ENCODE measurements at places on chromosomes 6 and 20.

DNA sequence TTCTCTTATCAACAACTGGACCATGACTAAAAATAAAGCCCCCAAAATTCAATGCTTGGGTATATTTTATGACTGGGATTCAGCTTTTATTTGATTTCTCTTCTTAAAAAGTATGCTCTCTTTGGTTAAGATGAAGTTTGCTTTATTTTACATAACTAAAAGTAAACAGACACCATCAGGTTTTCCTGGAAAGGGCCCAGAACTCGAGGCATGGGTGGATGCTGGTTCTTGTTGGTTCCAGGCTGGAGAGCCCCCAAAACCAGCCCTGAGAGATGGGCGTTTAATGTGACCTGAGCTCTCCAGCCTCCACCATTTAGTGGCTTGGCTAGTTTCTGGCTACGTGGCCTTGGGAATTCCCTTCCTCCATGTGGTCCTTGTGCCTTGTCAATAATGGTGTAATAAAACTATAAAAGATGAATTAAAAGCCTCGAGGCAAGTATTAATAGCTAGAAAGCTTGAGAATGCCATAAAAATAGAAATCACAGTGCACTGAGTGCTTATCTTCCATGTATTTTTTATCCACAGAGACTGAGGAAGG is 34.1 kb downstream of the BANF2 start:
- DNase-seq, result no peak

- DNase-seq, result no peak
Observed at GRCh38 chr6:47344022-47344421, 34.3 kb upstream of the TNFRSF21 start.

- no peak for DNase-seq
Observed at GRCh38 chr6:85677234-85677956, 34.7 kb upstream of the SYNCRIP start.

DNA sequence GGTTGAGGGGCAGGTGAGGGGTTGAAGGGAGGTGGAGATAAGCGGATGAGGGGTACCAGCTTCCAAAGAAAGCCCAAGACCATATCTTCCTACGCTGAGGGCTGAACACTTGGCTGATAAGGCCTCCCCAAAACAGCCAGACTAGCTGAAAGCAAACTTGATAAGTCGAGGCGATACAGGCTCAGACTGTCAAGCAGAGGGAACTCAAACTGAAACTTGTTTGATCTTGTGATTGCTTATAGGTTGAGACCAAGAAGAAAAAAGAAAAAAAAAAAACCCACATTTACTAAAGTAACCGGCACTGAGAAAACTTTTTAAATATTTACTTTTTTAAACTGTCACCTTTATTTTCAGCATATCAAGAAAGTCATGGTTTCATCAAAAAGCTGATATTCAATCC is 73.6 kb downstream of the TRERF1 start:
- DNase-seq, result no peak

DNA sequence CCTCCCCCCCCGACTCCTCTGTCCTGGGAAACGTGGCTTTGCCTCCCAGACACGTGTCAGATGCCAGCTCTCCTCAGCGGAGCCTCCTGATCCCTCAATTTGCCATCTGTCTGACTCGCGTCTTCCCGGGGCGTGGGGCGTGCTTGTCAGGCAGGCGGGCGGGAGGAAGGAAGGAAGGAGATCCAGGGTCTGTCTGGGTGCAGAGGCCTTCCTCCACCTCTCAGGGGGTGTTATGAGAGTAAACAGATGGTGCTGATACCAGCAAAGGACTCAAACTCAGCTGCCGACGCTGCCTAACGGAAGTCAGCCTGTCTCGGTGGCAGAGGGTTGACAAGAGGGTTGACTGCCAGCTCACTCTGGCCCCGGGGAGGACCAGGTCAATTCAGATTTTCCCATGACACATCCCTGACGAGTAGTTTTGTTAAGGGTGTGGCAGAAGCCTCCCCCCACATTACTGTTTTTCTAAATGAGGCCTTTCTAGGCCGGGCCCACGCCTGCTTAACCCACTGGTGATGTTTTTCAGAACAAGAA is 17.0 kb downstream of the UQCC2 start:
- peak; percentile 68 for DNase-seq

GRCh38 chr20:33667676-33668465 is 1.1 kb downstream of the ACTL10 start:
- peak; percentile 52 for DNase-seq

DNA sequence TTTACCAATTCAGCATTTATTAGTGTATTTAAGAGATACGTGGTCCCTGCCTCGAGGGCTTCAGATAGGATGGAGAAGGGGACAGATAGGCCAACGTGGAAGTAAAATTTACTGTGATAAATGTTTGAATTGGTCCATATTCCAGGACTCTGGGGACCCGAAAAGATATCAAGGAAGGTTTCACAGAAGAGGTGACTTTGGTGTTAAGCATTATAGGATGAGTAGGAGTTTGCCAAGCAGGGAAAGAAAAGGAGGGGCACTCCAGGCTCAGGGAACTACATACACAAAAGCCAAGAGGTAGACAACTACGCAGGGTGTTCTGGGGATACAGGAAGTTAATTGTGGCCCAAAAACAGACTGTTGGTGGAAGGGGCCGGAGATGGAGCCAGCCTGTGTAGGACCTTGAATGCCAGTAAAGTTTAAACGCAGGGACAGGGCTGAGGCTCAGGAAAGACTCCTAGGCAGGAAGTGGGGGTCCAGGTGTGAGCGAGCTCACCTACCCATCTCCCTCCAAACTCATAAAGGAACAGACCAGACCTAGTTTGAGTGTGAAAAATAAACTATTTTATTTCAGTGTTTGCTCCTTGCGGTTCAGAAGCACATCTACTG is 37.0 kb downstream of the TGM2 start:
- no peak for DNase-seq

GRCh38 chr6:7544597-7544996 is 3.1 kb downstream of the DSP start:
- DNase-seq, result no peak

DNA sequence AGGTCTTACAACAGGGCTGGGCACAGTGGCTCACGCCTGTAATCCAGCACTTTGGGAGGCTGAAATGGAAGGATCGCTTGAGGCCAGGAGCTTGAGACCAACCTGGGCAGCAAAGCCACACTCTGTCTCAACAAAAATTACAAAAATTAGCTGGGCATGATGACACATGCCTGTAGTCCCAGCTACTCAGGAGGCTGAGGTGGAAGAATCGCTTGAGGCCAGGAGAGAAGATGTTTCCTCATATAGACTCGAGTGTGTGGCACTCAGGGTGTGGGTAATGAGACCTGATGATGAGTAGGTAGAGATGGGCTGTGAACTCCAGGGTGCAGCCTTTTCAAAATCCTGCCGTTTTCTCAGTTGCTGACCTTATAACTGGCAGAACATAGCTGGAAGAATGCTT is 125.3 kb upstream of the FOXO3 start:
- DNase-seq, result no peak

All from activated CD8-positive, alpha-beta memory T cell treated with anti-CD3 and anti-CD28 coated beads for 4 hours (primary cell).